ENCODE measurements at places on chromosomes 3 and 15.

DNA sequence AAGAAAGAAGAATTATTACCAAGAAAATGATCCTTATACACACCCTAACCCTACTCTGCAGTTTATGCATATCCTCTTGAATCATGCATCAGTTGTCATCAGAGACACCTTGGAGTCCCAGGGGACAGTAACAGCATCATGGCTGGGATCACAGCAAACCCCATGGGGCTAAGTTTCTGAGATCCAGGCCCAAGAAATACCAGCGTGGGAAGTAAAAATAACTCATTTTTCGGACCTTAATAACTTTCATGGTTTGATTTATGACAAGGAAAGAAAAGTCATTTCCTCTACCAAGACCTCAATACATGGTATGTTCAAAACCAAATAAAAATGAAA is 38.8 kb upstream of the B3GNT5 start:
- peak; percentile 9 for DNase-seq

DNA sequence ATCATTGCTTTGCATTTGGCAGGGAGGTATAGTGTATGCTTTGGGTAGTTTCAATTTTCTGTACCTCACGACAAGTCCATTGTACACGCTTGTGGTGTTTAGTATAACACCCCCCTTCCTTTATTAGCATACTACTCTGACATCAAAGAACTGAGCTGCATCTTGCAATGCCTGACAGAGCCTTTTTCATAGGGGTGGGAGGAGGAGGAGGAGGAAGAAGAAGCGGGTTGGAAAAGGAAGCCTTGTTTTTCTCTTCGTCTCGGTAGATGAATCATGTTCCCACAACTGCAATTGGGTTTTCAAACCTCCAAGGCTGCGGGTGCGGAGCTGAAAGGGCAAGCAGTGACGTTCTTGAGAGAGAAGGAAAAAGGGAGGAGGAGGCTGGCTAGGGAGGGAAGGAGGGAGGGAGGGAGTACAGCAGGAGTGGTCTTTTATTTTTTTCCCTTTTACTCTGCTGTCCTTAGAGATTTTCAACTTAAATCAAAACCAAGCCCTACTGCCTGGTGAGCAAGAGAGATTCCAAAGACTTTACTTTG is 175.7 kb downstream of the KLHL25 start:
- DNase-seq = no peak

GRCh38 chr3:152638707-152639450 is 196.1 kb upstream of the P2RY1 start:
- no peak for DNase-seq

DNA sequence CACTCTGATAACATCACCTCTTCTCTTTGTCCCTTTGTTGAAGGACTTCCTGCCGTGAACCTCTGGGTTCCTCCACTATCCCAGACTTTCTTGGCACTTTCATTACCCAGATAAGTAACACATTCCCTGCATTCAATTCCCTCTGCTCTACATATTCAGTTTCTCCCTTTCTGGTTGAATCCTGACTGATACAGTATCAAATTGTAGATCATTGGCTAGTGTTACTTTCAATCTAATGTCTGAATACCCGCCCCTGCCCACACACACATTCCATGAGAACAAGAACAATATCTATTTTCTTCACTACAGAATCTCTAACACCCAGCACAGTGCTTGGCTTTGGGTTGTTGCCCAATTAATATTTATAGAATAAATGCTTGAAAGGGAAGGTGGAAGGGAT is 163.5 kb downstream of the ABHD5 start:
- no peak for DNase-seq

DNA sequence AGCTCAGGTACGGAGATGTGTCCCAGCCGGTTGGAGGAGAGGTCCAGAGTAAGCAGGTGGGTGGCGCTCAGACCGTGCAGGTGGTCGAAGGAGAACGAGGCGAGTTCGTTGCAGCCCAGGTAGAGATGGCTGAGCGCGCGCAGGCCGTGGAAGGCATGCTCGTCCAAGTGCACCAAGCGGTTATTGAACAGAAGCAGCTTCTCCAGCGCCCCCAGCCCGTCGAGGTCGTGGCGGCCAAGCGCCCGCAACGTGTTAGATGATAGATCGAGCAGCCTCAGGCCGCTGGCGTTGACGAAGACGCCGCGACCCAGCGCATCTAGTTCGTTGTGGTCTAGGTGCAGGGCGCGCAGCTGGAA is 648 bp downstream of the AMIGO3 start:
- DNase-seq = no peak

DNA sequence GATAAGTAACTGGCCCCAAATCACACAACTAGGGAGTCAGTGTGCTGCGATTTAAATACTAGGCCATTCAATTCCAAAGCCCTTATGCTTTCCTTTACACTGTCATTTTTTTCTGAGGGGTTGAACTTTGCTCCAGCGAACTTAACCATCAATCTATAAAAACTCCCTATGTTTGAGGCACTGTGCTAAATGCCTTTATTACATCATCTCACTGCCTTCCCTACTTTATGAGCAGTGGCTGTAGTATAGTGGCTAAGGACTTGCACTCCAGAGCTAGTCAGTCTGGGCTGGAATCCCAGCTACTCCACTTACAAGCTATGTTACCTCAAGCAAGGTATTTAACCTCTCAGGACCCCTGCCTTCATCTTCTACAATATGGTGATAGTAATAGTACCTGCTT is 26.9 kb upstream of the WDR72 start:
- DNase-seq = no peak
